Naive B cell (primary cell): ENCODE measurements at places on chromosomes 3 and 15. TPM values are rescaled to one million over a fixed set of nuclear protein-coding genes. Genes with fewer than 3 reads are reported as not detected.

ARMC8 gene
- polyA plus RNA-seq: 47.4 TPM

SPESP1 gene
- polyA plus RNA-seq: 0.33 TPM

ZFYVE19 gene
- 14.4 TPM for polyA plus RNA-seq

SLC28A2 gene
- not detected for polyA plus RNA-seq

ARHGEF3 gene
- polyA plus RNA-seq: 30.1 TPM

C3orf70 gene
- polyA plus RNA-seq: not detected

OXSR1 gene
- 13.5 TPM for polyA plus RNA-seq

SI gene
- not detected for polyA plus RNA-seq

CLRN1 gene
- not detected for polyA plus RNA-seq

- no peaks in the 10 kb centered on the region for H3K4me1 ChIP-seq
- H3K27me3 ChIP-seq: no peaks in the 10 kb centered on the region
- H3K4me3 ChIP-seq: no peak overlapping the region
- no peak for DNase-seq
- H3K27ac ChIP-seq: no peak overlapping the region
- H3K36me3 ChIP-seq: no peaks in the 10 kb centered on the region
These were observed 144.5 kb downstream of the EPHA6 start for GRCh38 chr3:96958856-96959255.

- no peak overlapping the region for H3K27ac ChIP-seq
- H3K4me3 ChIP-seq: no peak overlapping the region
- no peak for DNase-seq
- H3K4me1 ChIP-seq: no peaks in the 10 kb centered on the region
- peaks cover 11% of the 10 kb centered on the region for H3K27me3 ChIP-seq
- H3K36me3 ChIP-seq: no peaks in the 10 kb centered on the region
These were observed 31.3 kb upstream of the PEX5L start for GRCh38 chr3:180068023-180068422.

GRCh38 chr15:59258317-59258716 lies 51.7 kb downstream of the LDHAL6B start:
- H3K27ac ChIP-seq: no peak overlapping the region
- H3K4me1 ChIP-seq: peaks cover 14% of the 10 kb centered on the region
- DNase-seq: no peak

- H3K4me3 ChIP-seq: no peak overlapping the region
- DNase-seq: no peak
- H3K36me3 ChIP-seq: no peaks in the 10 kb centered on the region
- H3K27ac ChIP-seq: no peak overlapping the region
These were observed 128.6 kb upstream of the DLG1 start for GRCh38 chr3:197427021-197427420.

DNA sequence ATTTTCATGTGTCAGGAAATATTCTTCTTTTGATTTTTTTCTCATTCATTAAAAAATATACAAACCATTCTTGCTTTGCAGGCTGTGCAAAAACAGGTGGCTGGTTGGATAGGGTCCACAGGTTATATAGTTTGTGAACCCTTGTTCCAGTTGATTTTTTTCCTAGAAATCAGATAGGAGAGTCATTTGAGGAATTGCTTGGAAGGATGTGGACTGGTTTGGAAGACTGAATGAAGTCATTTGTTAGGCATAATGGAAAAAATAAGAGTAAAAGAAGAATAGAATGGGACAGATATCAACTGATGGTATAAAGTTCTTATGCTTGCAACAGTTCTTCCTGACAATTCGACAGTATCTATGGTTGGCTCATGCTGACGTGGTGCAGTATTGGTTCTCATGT lies 189.4 kb downstream of the PTPRG start:
- H3K4me1 ChIP-seq: no peaks in the 10 kb centered on the region
- H3K4me3 ChIP-seq: no peak overlapping the region
- no peak for DNase-seq
- no peak overlapping the region for H3K27ac ChIP-seq

GRCh38 chr15:69834761-69835160 lies 263.0 kb downstream of the TLE3 start:
- no peak for DNase-seq
- H3K27ac ChIP-seq: no peak overlapping the region
- no peaks in the 10 kb centered on the region for H3K36me3 ChIP-seq
- peaks cover 7% of the 10 kb centered on the region for H3K27me3 ChIP-seq
- H3K4me3 ChIP-seq: no peak overlapping the region

DNA sequence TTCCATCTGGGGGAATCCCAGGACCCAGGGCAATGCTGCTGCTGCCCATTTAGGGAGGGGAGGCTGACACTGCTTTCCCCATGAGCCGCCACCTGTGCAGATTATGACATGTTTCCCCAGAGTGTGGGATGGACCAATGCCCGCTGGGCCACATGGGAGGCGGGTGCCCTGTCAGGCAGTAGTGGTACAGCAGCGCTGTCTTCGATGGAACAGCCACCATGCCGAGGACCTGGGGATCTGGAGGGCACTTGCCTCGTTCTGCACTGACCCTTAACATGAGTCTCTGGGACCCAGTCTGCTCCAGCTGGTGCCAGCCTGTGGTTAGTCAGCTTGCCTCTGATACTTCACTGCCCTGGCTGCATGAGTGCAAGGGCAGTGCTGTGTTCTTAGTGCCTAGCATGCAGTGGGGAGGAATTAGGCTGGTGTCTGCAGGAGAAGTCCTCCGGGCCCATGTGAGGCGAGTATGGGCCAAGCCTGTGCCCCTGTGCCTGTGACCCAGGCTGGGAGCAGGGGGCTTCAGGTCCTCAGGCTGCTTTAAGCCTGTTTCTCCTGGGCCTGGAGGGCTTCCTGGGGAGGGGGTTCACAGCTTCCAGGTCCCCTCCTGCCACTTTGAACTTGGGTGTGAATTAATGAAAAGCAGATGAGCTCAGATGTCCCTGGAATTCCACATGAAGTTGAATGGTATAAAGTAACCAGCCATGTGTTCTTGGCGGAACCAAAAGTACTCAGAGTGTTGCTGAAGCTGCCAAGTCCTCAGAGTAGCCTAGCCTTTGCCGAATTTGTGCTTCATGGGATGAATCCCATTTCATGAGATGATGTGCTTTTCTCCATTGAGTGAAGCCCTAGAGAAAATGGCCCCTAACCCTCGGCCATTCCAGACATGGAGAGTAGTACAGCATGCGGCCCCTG lies 22.9 kb downstream of the KLF13 start:
- no peaks in the 10 kb centered on the region for H3K36me3 ChIP-seq
- peak overlapping the region; percentile 81 for H3K27ac ChIP-seq
- no peak for DNase-seq
- peak overlapping the region; percentile 42 for H3K4me3 ChIP-seq
- no peaks in the 10 kb centered on the region for H3K27me3 ChIP-seq
- H3K4me1 ChIP-seq: peaks cover 92% of the 10 kb centered on the region

DNA sequence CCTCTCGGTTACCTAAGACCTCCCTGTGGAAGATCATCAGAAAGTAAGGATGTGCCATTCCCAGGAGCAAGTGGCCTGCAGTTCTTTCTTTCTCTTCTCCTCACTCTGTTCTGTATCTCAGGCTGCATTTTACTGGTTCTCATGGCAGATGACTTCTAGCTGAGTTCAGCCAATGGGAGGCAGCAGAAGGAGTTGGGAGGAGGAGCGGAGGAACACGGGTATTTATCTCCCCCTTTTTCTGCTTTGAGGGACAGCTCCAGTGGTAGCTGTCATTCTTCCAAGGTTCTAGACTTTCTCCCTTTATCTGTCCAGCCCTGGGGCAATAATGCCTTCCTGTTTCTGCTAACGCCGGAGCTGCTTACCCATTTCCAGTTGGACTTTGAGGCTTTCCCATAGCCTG lies 339.9 kb downstream of the NR2F2 start:
- no peaks in the 10 kb centered on the region for H3K27me3 ChIP-seq
- no peaks in the 10 kb centered on the region for H3K4me1 ChIP-seq
- no peak for DNase-seq
- no peaks in the 10 kb centered on the region for H3K36me3 ChIP-seq
- no peak overlapping the region for H3K4me3 ChIP-seq

DNA sequence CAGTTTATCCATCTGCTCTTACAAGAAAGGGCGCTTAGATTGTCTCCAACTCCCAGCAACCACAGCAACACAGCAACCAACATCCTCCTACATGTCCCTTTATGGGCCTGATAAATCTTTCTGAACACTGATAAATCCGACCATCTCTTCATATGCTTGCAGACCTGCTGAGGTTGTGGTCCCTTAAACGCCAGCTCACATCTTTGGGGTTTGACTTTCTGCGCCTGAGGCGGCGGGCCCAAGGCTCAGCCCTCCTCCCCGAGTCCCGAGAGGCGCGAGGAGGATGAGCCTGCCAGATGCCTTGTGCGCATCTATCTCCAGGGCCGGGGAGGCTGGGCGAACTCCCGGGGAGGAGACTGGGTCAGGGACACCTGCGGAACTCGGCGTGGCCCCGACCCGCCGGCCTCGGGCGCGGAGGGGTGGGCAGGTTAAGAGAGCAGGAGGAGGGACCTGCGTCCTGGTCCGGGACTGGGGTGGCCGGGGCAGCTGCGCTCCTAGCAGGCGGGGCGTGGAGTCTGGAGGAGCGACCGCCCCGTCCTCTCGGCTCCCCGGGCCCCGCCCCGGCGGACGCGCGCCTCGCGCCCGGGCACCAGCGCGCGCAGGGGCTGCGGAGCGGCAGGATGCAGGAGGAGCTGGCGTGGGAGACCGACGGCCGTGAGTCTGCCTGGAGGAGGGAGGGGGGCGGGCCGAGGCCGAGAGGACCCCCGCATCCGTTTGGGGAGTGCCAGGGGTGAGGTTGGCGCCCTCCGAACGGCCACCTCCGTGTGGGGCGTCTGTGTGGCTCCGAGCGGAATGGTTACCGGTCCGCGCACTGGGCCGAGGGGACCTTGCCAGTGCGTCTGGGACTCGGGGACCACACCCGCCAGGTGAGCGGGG lies at the start of gene ANKDD1A:
Gene ANKDD1A (plus strand): TSS at position 592 of the 876 bp plus-strand sequence. CDS start 29 bp downstream, at position 621.
- H3K27ac ChIP-seq: peak within 1 kb of the TSS; percentile 13
- peaks cover 18% of the 10 kb centered on the region for H3K4me1 ChIP-seq
- DNase-seq: no peak
- no peaks in the 10 kb centered on the region for H3K36me3 ChIP-seq
- peaks cover 21% of the 10 kb centered on the region for H3K27me3 ChIP-seq

- no peak overlapping the region for H3K4me3 ChIP-seq
- H3K27me3 ChIP-seq: peaks cover 6% of the 10 kb centered on the region
- no peak overlapping the region for H3K27ac ChIP-seq
- no peaks in the 10 kb centered on the region for H3K36me3 ChIP-seq
These were observed 37.3 kb upstream of the CMTM7 start for GRCh38 chr3:32354362-32354778.

- peaks cover 80% of the 10 kb centered on the region for H3K4me1 ChIP-seq
- H3K27me3 ChIP-seq: no peaks in the 10 kb centered on the region
- DNase-seq: no peak
These were observed 7.3 kb downstream of the PRKCD start for GRCh38 chr3:53168175-53168923.

DNA sequence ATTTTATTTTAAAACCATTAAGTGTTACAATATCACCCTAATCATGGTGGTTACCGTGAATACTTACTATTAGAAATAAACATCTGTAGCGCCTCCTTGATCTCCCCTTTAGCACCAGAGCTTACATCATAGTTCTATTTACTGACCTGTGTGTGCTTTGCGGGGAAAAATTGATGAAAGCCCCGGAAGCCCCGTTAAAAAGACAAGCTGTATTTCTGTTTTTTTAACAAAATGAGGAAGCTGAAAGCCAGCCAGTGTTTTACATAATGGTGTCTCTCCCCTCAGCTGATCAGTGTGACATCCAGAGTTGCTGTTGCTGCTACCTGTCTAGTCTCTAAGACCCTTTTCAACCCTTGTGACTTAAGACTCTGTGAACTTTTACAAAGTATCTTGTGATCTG lies 100.8 kb downstream of the OPA1 start:
- H3K27ac ChIP-seq: peak overlapping the region; percentile 92
- H3K36me3 ChIP-seq: no peaks in the 10 kb centered on the region
- peaks cover 20% of the 10 kb centered on the region for H3K4me1 ChIP-seq
- no peaks in the 10 kb centered on the region for H3K27me3 ChIP-seq
- no peak overlapping the region for H3K4me3 ChIP-seq

DNA sequence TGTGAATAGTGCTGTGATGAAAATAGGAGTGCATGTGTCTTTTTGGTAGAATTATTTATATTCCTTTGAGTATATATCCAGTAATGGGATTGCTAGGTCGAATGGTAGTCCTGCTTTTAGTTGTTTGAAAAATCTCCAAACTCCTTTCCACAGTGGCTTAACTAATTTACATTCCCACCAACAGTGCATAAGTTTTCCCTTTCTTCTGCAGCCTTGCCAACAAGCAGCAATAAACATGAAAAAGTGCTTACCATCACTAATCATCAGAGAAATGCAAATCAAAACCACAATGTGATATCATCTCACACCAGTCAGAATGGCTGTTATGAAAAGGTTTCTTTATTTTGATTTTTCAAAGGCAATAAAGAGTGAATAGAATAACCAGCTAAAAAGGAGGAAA lies 1105.9 kb downstream of the NAALADL2 start:
- no peak for DNase-seq
- H3K4me1 ChIP-seq: no peaks in the 10 kb centered on the region

DNA sequence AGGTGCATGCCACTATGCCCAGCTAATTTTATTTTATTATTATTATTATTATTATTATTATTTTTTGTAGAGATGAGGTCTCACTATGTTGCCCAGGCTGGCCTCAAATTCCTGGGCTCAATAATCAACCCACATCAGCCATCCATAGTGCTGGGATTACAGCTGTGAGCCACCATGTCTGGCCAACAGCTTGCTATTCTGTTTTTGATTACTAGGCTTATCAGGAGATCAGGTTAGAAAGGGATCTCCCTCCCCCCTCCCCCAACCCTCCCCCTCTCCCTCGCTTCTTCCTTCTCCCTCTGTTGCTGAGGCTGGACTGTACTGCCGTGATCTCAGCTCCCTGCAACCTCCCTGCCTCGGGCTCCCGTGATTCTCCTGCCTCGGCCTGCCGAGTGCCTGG lies 8.6 kb downstream of the CLN6 start:
- H3K27me3 ChIP-seq: no peaks in the 10 kb centered on the region
- H3K4me3 ChIP-seq: no peak overlapping the region
- H3K27ac ChIP-seq: no peak overlapping the region
- H3K4me1 ChIP-seq: peaks cover 20% of the 10 kb centered on the region

DNA sequence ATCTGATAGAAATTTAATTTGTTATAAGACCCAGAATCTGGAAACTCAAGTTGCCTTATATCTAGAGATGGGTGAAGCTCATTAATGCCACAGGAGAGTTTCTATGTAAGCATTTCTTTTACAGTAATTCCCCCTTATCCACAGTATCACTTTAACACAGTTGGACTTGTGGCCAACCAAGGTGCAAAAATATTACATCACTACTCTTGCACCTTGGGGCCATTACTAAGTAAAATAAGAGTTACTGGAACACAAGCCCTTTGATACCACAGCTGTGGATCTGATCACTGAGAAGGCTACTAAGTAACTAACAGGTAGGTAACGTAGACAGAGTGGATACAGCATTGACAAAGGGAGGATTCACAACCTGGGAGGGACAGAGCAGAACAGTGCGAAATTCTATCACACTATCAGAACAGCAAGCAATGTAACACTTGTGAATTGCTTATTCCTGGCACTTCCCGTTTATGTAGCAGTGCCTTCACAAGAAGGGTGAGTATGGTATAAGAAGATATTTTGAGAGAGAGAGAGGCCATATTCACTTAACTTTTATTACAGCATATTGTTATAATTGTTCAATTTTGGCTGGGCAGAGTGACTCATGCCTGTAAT lies 33.9 kb upstream of the TOPBP1 start:
- H3K27me3 ChIP-seq: peaks cover 11% of the 10 kb centered on the region
- no peak for DNase-seq
- H3K27ac ChIP-seq: no peak overlapping the region
- H3K4me3 ChIP-seq: no peak overlapping the region
- peaks cover 8% of the 10 kb centered on the region for H3K36me3 ChIP-seq
- H3K4me1 ChIP-seq: no peaks in the 10 kb centered on the region

- H3K4me1 ChIP-seq: no peaks in the 10 kb centered on the region
- no peak overlapping the region for H3K4me3 ChIP-seq
- no peak for DNase-seq
- H3K36me3 ChIP-seq: no peaks in the 10 kb centered on the region
- peaks cover 15% of the 10 kb centered on the region for H3K27me3 ChIP-seq
- no peak overlapping the region for H3K27ac ChIP-seq
These were observed 33.9 kb upstream of the CDCP1 start for GRCh38 chr3:45180051-45180450.
